ENCODE measurements at places on chromosomes 13 and 19.

DNA sequence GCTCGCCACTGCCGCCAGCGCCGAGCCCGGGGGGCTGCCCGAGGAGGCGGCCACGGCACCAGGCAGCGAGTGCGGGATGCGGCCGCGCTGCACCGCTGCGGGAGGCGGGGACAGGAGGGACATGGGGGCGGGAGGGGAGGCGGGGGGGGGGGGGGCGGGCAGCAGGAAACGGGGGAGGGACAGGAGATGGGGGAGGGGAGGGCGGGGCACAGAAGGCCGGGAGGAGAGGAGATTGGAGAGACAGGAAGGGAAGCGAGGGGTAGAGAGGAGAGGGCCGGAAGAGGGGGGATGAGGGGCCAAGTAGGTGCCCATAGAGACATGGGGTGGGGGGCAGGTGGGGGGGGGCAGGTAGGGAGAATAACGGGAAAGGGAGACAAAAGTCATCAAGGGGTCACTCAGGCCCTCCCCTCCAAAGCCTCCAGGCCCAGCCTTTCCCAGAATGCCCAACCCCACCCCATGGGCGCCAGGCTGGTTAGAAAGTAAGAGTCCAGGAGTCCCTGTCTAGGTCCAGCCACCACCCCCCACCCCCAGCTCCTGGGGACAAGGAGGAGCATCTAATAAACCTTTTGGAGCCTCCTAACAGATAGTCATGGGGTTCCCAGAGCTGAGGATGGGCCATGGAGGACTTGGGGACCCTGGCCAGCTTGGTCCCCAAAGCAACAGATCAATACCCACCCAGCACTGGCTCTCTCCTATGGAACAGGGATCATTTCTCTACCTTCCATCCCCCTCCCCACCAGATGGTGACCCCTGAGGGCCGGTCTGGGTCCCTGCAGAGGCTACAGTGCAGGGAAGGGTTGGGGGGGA is 9.5 kb downstream of the NR2F6 start:
- DNase-seq: peak; percentile 84

DNA sequence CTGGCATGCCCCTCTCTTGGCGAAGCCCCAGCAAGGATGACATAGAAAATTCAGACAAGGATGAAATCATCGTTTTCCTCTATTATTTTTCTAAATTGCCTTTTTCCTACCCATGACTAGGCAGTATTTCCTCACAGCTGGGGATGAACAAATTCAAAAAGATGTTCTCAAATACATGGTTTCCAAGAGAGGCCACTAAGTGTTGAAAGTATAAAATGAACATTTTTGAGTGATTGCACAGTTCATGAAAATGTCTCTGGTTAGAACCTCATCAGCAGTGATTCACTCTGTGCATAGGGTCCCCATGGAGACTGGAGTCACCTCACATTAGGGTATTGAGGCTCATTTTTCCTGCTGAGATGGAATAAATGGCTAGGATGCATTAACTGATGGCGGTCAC is 373.7 kb downstream of the DNAJC15 start:
- DNase-seq: no peak

DNA sequence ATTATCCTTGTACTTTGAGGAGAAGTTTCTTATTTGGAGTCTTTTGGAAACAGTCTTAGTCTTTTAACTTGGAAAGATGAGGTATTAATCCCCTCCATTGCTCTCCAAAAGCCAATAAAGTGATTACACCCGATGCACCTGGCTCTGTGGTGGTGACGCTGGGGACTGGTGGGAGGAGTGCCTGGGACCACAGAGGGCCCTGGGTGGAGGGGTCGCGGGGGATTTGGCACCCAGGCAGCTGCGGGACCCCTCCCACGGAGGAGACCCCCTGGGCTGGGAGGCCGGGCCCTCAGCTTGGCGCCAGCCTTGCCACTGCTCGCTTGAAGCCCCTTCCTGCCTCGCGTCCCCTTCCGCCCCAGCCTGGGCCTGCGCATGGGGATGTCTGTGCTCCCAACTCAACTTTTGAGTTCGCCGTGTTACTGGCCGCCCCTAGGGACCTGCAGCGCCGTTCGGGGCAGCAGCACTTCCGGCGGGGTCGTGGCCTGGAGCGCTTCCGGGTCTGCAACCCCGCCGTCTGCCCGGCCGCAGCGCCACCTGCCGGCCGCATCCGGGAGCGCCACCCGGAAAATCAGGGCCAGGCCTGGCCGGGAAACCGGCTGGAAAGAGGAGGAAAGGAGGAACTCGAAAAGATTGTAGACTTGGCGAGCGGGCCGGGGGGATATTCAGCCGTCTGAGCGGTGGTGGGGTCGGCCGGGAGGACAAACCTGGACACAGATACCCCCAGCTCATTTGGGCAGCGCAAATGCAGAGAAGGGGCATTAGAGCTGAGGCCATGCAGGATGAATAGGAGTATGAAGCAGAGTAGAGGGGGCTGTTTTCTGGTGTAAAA is 8.4 kb downstream of the PEAK3 start:
- DNase-seq: peak; percentile 94

DNA sequence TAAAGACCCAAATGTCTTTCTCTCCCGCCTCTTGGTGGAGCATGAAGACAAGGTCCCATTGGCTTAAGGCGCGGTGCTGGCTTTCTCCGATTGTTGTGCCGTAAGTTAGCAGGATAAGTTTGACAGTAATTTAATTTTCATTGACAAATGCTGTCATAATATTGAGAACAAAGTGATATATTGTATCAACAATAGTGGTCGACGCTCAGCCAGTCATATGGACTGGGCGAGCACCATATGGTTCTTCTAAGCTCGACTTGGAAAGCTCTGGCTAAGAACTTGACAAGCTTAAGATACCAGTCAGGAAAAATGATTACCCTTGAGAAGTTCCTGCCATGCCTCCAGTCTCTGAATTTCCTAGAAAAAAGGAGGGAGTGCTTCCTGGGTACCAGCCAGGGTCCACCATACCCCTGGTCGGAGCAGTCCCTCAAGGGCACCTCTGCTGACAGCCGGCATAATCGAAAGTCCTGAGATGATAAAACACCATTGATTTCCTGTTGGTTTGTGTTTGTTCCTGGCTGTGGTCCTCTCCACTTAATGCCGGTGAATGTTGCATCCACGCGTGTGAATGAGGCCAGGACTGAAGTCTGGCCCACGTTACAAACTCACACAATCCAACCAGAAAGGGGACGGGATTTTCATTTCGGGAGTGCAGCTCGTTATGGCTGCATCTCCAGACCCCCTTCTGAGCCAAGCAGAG is 262.1 kb downstream of the ZNF536 start:
- DNase-seq: no peak

- DNase-seq: no peak
Observed at GRCh38 chr13:92177966-92178365, 779.5 kb downstream of the GPC5 start.

- peak; percentile 67 for DNase-seq
Observed at GRCh38 chr19:1471515-1472160, 7.4 kb downstream of the C19orf25 start.

- peak; percentile 63 for DNase-seq
Observed at GRCh38 chr13:49220856-49221589, 885 bp downstream of the MLNR start.

GRCh38 chr19:53553156-53553555 is 15.2 kb downstream of the ZNF331 start:
- DNase-seq: no peak

- no peak for DNase-seq
Observed at GRCh38 chr19:31260171-31260933, 88.9 kb downstream of the TSHZ3 start.

GRCh38 chr19:3411636-3412035 is 45.3 kb downstream of the NFIC start:
- DNase-seq: no peak

DNA sequence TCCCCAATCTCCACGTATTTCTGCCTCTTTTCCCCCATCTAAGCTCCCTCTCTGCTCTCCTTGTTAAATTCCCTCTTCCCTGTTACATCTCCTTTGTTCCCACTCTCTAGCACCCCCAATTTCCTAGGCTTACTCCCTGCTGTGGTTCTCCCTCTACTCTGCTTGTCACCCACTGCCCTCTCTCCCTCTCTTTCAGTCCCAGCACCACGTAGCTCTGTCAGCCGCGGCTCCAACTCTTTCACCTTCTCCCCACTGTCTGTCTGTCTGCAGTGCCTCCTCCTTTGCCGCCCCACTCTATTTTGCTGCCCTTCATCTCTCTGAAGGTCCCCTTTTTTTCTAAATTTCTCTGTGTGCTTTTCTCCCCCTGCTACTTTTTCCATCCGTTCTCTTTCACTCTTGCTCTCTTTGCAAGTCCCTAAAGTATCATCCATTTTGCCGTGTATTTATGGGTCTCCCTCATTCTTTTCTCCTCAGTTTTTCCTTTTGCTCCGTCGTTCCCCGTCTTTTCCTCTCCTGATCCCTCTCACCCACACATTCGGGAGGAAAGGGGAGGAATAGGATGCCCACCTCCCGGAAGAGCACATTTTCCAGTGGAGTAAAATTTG is 937 bp downstream of the ZNF841 start:
- DNase-seq: no peak

GRCh38 chr19:8360196-8360595 is 3.8 kb upstream of the ANGPTL4 start:
- no peak for DNase-seq

- no peak for DNase-seq
Observed at GRCh38 chr13:45367358-45367757, 26.4 kb upstream of the TPT1 start.

DNA sequence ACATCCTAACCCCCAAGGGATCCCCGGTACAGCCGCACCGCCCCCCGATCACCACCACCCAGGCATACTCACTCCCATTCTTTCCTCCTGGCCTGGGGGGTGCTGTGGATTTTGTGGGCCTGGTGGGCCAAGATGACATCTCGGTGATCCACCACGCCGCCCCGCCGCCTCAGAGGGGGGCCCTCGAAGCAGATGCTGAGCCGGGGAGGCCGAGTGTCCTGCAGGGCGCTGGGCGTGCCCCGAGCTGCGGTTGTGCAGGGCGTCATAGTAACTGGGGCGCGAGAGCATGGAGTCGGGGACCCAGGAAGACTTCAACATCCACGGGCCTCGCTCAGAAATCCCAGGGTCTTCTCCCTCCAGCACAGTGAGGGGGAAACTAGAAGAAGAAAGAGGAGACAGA is 93.4 kb upstream of the CACNA1A start:
- DNase-seq: no peak

DNA sequence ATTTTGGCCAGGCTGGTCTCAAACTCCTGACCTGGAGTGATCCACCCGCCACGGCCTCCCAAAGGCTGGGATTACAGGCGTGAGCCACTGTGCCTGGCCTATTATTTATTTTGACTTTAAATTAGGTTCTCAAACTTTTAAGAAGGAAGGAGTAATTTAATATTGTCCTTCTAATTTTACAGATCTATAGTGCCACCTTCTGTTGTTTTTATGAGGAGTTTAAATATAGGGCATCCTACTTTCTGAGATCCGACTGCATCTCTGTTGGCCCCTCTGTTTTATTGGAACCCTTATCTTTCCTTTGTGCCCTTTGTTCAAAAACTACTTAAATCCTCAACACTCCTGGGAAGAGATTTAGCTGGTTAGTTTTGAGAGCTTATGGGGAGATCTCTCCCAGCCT is 25.4 kb upstream of the ZMYM5 start:
- no peak for DNase-seq

- DNase-seq: no peak
Observed at GRCh38 chr13:27663947-27664346, 42.3 kb downstream of the POLR1D start.

DNA sequence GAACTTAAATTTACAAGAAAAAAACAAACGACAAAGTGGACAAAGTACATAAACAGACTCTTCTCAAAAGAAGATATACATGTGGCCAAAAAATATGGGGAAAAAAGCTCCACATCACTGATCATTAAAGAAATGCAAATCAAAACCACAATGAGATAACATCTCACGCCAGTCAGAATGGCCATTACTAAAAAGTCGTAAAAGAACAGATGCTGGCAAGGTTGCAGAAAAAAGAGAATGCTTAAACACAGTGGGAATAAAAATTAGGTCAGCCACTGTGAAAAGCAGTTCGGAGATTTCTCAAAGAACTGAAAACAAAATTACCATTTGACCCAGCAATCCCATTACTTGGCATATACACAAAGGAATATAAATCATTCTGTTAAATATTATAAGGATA is 132.7 kb downstream of the UGGT2 start:
- no peak for DNase-seq

DNA sequence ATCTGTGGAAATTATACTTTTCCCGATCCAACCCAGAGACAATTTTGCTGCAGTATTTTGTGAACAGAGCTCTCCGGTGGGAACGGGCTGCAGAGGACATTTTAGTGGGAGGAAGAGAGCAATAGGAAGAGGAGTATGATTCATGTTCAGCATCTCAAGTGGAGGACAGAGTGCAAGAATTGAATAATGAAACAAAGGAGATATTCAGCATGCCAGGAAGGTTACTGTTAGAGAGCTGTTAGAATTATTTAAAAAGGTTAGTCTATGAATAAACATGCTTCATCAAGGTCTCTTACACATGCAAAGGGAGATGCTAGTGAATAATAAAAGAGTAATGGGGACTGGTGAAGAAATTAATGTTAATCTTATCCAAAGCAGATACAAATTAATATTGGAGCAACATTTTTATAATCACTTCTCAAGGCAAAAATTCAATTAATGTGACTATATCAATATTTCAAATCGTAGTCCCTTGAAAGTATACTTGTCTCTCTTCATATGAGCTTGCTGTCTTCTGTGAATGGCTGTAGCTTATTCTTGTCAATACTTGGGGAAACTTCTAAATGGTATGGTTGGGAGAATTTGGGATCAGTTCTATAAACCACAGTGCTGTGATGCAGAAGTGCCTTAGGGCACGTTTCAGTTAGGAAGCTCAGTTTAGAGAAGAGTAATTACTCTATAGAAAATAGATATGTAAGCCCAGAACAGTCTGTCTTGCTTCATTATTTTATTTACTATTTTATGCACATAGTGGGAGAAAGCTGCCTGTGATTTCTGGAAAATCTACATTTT is 1165.8 kb downstream of the OLFM4 start:
- DNase-seq: no peak

DNA sequence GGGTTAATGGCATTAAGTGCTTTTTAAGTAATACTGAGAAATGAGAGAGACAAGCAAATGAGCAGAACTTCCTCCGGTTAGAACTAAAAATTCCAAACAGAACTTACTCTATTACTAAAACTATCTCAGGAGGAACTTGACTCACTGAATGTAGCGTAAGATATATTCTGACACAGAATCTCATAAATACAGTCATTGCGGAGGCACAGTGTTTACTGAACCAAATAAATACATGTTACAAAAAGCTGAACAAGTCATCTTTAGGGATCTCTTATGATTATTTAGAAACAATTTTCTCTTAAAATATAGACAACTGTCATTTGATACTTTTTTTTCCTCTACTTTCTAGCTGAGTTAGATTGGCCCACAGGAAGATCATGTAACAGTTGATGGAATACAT is 283.1 kb downstream of the KLF12 start:
- DNase-seq: no peak

DNA sequence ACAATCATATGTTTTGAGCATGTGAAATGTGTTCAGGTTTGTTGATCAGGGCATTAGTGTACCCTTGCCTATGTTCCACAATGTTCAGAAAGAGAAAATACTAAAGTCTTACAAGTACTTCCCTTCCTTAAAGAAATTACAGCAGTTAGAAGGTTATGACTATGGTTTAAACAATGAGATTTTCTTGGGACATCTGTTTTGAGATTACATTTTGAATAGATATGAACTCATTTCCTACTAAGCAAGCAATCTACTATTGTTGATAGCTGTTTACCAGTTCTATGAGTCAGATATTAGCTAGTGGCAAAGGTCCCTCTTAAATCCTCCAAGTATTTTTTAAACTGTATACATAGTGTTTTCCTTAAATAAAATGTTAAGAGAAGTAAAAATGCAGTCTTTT is 241.3 kb downstream of the DACH1 start:
- DNase-seq: no peak

GRCh38 chr19:13417054-13417453 is 89.2 kb downstream of the CACNA1A start:
- DNase-seq: no peak

Measured in D341Med (cell line).